Hepatic stellate cell (primary cell): ENCODE measurements at places on chromosomes 7 and 10.
A peak's percentile ranks its signal among the peaks of the same experiment; 100 is the strongest.

DNA sequence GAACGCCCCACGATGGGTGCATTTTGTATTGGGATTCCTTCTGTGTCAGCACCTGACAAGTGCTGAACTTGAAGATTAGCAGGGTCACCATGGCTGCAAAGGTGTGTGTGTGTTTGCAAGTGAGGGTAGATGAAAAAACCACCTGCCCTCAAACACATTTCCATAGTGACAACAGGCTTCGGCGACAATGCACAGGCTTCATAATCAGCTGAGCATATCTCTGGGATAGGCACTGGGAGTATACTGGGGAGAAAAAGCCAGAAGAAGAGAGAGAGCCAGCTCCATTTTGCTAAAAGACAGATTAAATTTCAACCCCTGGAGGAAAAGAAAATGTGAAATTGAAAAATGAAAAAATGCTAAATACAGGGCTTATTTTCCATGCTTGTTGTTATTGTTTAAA is 656.1 kb downstream of the INHBA start:
- DNase-seq = no peak

GRCh38 chr10:21257919-21258318 is 267.6 kb downstream of the SKIDA1 start:
- DNase-seq = no peak

- DNase-seq = peak; percentile 88
Measured at GRCh38 chr7:105388356-105389087, at the start of gene SRPK2. SRPK2 (minus strand) TSS chr7:105388921.

- no peak for DNase-seq
Measured at GRCh38 chr7:4282434-4283223, 399.5 kb upstream of the FOXK1 start.

GRCh38 chr7:1940402-1940786 is 270.3 kb downstream of the ELFN1 start:
- peak; percentile 51 for DNase-seq

DNA sequence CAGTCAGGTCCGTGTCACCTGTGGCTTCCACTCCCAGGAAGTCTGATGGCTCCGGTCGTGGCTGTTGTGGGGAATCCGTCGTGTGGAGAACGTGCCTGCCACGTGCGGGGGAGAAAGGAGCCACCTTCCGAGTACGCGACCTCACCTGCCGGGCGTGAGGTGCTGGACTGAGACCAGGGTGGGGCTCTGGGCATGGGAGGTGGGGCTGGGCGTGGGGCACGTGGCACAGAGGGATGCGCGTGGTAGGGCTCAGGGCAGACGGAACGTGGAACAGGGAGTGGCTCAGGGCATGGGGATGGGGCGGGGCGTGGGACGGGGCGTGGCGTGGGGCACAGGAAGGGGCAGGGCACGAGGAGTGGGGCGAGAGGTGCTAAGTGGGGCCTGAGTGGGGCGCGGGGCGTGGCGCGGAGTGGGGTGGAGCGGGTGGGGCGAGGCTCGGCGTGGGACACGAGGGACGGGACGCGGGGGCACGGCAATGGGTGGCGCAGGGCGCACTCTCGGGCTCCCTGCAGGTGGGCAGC is 64.8 kb downstream of the C10orf143 start:
- DNase-seq = no peak

- no peak for DNase-seq
Measured at GRCh38 chr7:36005293-36005692, 147.8 kb upstream of the EEPD1 start.

DNA sequence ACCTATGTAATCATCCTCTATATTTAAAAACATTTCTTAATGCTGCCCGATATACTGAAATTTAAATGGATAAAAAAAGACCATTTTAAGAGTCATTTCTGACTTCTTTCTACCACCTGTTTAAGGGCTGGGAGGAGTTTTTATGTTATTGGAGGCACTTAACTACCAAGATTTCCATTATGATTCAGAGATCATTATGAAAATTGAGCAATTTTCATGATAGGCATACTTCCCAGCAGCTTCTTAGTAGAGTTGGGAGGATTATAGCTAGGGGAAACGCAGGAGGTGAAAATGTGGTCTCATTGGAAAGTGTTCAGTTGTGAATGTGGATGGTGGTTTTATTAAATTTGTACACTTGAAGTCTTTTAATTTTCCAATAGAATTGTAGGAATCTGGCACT is 28.4 kb upstream of the FAM204A start:
- no peak for DNase-seq

DNA sequence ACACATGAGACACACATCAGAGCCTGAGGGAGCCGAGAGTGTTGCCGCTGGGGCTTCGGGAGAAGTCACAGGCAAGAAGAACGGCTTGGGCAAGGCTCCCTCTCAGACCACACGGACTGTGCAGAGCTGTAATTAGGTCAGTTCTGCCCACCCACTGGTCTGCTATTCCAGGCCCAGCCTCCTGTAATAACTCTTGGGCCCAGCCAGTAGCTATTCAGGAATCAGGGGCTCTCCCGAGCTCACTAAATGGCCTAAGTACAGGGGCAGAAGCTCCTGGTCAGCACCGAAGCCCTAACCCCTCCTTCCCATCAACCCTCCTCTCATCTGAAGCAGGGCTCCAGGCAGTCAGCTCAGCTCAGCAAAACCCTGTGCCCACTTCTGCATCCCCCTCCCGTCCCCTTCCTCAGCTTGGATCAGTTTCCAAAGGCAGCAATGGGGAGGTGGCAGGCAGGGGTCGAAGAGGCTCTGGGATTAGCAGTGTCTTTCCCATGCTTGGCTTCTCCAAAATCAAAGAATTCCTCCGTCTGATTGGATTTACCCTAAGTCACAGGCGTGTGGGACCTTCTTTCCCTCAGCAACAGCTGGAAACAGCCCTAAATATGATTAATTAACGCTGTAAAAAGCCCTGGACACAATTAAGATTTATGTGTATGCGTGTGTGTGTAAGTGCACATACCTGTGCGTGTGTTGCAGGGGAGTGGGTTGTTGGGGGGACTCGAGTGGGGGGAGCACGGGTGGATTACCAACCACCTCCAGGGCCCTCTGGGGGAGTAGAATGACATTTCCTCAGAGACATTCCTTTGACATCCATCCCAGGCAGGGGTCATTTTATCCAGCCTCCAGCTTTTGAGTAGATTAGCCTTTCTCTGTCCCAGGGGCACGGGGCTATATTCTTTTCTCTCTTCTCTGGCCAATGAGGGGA is 48.4 kb upstream of the BTRC start:
- no peak for DNase-seq

GRCh38 chr7:158018098-158018762 is 569.4 kb downstream of the PTPRN2 start:
- no peak for DNase-seq

GRCh38 chr10:59240582-59241183 is 64.2 kb downstream of the PHYHIPL start:
- DNase-seq = no peak

GRCh38 chr10:72337039-72337629 is 17.6 kb downstream of the DNAJB12 start:
- DNase-seq = no peak

DNA sequence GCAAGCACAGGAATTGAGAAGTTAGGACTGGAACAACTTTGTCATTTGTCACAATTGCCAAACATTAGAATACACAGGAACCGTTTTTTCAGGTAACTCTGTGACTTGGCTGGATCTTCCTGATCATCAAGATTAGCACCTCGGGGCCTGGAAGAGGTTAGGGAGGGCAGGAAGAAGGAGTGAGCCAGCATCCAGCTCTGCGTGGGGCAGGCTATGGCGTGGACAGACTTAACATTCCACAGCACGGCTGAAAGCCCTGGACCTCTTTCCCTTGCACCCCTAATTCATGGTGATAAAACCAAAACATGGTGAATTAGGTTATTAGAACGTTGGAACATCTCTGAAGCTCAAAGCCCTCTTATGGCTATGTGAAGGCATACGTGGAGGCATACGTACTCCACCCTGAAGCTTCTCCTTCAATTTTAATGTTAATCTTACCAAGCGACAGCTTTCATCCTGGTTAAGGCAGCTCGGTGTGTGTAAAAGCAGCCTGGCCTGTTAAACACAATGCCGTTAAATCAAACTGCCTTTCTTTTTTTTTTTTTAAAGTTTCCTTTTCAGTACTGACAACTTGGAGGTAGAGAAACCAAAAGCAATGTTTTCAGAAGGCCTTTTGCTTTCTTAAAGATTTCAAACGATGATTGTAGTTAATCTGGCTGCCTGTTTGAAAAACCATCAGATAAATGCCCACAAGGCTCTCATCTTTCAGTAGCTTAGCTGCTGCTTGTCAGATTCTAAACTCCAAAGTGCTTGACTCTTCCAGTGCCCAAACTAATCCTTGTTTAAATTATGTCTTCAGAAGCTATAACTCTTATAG is 4.5 kb downstream of the GRK5 start:
- DNase-seq = no peak

GRCh38 chr7:44322631-44323363 is 2.6 kb downstream of the CAMK2B start:
- no peak for DNase-seq

- no peak for DNase-seq
Measured at GRCh38 chr7:17903337-17903736, 37.0 kb downstream of the SNX13 start.

DNA sequence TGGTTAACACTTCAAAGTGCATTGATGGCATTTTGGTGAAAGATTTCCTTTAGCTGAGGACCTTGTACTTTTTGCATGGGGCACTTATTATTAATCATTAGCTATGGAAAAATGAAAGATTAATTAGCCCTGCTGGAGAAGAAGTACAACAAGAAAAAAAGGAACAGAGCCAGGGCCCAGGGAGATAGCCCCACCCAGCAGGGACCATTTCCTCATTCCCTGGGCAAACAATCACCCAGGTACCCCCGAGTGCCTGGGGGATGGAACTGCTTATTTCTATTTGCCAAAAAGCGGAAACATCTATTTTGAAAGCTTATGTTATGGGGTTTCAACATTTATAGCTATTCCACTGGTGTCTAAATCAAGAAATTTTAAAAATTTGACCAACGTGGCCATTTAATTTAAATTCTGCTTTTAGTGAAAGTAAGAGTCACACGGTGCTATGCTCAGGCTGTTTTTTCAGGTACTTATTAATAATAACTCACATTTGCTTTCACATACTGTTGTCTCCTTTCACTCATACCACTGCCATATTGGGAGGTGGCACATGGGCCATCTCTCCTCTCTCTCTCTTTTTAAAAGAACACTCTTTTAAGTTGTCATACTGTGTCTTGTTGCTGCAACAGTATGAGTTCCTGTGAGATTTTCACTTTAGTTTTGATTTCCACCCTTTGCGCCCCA is 143.6 kb upstream of the KIF5B start:
- no peak for DNase-seq

- no peak for DNase-seq
Measured at GRCh38 chr10:44478040-44478439, 93.1 kb upstream of the CXCL12 start.

DNA sequence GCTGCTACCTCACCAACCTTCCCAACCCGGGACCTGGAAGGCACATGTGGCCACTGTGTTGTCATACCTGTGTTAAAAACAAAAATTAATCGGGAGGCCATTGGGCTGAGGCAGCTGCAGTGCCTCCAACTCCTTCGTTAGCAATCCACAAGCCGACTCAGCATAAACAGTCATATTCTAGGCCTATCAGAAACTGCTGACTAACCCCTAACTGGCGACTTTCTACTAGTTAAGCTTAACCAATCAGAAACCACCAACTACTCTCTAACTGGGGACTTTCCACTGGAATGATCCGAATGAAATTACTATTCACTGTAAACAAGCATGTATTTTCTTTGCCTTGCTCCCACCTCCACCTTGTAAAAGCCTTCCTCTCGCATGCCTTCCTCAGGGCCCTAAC is 14.1 kb upstream of the TMEM72 start:
- no peak for DNase-seq

- no peak for DNase-seq
Measured at GRCh38 chr7:17722798-17723197, 217.5 kb downstream of the SNX13 start.

DNA sequence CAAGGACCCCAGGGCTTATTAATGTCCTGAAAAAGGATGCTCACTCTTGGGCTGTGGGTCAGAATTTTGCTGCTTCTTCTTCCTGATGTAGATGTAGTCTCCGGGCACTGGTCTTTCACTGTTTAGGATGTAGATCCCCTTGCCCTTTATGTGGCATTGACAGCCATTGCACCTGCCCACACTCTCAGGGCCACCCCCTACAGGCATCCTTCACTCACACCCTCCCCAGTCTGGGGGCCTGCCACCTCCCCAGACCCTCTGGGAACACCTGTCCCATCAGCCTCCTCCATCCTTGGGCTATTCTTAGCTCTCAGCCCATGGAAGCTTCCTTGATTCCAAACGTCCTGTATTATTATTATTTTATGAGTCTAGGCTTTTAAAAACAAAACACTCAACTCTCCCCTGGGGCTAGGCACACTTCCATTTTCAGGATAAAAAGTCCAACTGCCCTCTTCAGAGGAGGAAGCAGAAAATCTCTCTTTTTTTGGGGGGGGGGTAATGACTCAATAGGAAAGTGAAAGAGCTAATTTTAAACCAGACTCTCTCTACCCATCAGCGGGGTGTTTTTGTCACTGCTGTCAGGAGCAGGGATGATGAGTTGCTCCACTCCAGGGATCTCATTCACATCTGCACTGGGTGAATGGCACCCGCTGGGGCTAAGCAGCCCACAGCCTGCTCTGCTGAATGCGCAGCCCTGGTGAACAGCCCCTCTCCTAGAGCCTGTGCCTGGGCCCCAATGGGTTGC is 11.5 kb upstream of the KLRG2 start:
- DNase-seq = no peak

- DNase-seq = no peak
Measured at GRCh38 chr10:1249142-1249920, 193.1 kb downstream of the WDR37 start.

- no peak for DNase-seq
Measured at GRCh38 chr7:45225948-45226335, 68.4 kb downstream of the RAMP3 start.

DNA sequence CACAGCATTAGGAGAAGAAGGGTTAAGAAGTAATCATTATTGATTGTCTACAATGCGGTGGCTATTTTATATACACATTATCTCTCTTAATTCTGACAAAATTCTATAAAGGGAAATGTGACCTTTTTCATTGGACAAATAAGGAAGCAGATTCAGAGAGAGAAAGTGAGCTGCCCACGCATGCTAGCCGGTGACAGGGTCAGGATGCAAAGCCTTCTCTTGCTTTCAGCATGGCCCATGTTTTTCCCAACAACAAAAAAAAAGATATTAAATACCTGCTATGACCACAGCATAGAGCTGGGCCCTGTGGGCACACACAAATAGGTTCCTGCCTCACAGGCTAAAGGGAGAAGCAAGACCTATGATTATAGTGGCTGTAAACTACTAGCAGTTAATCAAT is 66.8 kb downstream of the PPP1R3C start:
- DNase-seq = no peak

- peak; percentile 62 for DNase-seq
Measured at GRCh38 chr7:107579885-107580715, at the start of gene BCAP29. BCAP29 (plus strand) TSS chr7:107580246; CDS start chr7:107580773, 527 bp downstream.

GRCh38 chr10:75660823-75661222 is 229.4 kb downstream of the LRMDA start:
- DNase-seq = no peak

GRCh38 chr10:69802424-69803161 is 887 bp downstream of the COL13A1 start:
- peak; percentile 78 for DNase-seq
